ENCODE measurements at places on chromosomes 3 and 15.

DNA sequence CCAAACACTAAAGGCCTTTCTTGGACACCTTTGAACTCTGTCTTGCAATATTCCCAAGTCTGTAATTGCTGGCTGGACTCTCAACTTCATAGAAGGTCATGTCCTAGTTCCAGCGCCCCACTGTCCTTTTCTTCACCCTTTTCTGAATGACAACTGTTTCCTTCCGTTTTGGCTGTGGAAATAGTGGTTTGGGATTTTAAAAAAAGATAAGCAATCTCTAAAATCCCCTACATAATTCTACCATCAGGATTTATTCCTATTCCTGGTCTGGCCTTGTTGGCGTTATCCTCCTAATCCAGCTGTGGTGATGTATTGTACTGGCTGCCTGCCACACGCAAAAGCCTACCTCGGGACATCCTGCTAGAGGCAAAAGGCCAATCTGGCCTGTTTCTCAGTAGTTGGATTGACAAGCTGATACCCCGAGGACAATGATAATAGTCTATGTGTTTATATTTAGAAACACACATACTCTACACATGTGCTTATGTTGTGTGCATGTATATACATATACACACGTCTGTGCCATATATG is 440.3 kb upstream of the DPH6 start:
- peak; percentile 24 for DNase-seq

- no peak for DNase-seq
Measured at GRCh38 chr3:73140772-73141442, 79.4 kb downstream of the EBLN2 start.

GRCh38 chr3:59769127-59769750 is 719.4 kb upstream of the CFAP20DC start:
- DNase-seq, result no peak

- DNase-seq, result peak; percentile 42
Measured at GRCh38 chr3:114216186-114216970, 21.0 kb downstream of the ZNF80 start.

- DNase-seq, result no peak
Measured at GRCh38 chr3:161413855-161414210, 42.5 kb upstream of the SPTSSB start.
